ENCODE measurements at places on chromosomes 4 and X.

DNA sequence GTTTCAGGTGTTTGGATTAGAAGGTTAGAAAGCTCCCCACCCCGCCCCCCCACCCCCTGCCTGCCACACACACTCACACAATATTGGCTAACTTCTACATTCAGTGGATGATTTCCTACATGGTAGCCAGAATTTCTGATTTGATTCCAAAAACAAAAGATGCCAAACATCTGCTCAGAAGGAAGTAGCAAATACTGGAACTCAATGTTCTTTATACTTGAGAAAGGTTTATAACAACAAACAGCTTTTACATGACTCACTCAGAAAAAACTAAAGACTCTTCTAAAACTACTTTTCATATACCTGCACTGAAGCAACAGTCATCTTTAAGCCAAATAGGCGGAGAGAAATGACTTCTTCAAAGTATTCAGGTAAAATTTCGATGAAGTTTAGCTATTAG is 750.5 kb upstream of the POU3F4 start:
- DNase-seq, result no peak

DNA sequence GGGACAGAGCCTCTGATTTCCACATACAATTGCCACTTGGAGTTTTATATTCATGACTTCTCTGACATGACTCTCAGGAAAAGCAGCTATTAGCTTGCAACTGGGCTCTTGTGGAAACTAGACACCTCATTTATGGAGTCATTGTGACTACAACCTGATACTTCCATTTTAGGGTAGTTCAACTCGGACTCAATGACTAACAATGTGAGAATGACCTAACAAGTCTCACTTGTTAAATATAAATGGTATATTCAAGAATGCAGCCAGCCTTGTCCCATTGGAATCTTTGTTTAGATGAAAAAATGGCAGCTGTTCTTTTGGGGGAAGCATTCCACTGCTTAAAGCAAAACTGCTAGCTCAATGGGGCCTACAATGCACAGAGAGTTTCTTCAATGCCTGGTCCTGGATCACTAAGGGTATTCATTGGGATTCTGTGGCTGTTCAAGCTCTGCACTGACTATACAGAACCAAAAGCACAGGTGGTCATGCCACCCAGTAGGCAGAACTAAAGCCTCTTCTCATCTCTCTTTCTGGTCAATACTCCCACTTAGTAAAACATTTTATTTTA is 36.5 kb upstream of the GLRA3 start:
- no peak for DNase-seq

GRCh38 chr4:27040356-27040755 is 179.7 kb downstream of the STIM2 start:
- DNase-seq, result no peak

- DNase-seq, result no peak
Measured at GRCh38 chrX:127943571-127943970, 108.6 kb downstream of the ACTRT1 start.

- no peak for DNase-seq
Measured at GRCh38 chrX:13627306-13627705, 25.6 kb upstream of the TCEANC start.

- no peak for DNase-seq
Measured at GRCh38 chrX:37076983-37077382, 68.8 kb downstream of the FAM47C start.

GRCh38 chr4:15551740-15552446 is 82.2 kb downstream of the CC2D2A start:
- no peak for DNase-seq

GRCh38 chr4:185738038-185738552 is 73.9 kb downstream of the SORBS2 start:
- peak; percentile 38 for DNase-seq

DNA sequence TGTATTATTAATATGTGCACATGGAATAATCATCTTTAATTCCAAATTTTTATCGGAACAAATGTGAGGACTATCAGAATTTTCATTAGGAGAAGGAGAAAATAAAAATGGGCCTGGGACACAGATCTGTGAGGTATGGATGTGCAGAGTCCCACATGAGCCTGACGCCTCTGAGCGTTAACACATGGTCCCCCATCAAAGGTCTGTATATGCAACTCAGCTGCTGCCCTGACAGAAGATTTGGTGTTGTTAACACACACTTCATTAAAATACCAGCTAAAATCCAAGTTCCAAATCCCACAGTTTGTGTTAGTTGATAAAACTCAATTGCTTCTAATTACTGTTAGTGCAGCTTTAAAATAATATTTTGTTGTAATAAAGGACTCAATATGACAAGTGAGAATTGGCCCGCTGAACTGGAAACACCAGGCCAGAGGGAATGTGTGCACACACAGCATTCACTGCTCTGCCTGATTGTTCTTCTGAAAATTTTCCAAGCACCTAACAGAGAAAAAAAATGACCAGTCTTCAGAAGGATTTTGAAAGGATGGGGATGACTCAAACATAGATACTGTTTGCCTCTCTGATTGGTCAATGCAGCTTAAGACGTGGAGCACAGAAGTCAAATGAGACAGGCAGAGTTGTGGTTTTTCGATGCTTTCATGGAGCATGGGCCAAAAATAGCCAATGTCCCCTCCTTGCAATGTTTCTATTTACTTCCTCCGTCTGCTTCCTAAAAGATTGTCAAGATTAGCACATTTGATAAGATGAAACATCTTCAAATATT is 266.6 kb downstream of the NKX6-1 start:
- no peak for DNase-seq

GRCh38 chr4:54482529-54483200 is 175.1 kb upstream of the KIT start:
- DNase-seq, result no peak
